ENCODE measurements at places on chromosomes 13 and 19.

DNA sequence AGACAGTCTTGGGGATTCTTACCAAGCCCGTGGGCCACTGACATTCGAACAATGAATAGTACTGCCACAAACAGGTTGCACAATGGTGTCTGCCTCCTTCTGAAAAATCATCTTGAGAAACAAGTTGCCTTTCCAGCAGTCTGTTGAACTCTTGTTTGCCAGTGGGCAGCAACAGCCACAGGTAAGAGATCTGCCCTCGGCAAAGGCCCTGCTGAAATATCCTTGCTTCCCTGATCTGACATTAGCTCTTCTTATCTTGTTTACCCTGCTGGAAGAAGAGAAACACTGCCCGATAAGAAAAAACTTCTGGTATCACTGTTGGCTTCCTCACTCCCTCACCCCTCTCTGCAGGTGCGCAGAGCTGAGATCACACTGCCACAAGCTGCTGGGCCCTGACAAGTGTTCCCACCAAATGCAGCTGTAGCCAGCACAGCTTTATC lies 2.0 kb downstream of the DOCK9 start:
- no peak for DNase-seq

DNA sequence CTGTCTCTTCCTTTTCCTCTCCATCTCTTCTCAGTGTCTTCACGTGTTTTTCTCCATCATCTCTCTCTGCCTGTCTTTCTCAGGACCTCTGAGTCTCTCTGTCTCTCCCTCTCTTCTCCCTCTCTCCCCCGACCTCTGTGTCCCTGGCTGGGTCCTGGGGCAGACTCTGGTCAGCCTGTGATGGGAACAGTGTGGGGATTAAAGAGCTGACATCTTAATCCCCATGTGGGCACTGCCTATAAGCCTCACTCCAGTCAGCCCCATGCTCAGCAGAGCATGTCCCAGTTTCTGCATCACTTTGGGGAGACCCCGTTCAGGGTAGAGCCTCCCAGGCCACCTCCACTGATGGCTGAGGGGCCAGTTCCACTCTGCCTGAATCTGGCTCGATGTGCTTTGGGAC lies 16.2 kb downstream of the EGLN2 start:
- no peak for DNase-seq

GRCh38 chr19:58196901-58197616 lies 14.2 kb downstream of the ZNF274 start:
- DNase-seq: no peak

DNA sequence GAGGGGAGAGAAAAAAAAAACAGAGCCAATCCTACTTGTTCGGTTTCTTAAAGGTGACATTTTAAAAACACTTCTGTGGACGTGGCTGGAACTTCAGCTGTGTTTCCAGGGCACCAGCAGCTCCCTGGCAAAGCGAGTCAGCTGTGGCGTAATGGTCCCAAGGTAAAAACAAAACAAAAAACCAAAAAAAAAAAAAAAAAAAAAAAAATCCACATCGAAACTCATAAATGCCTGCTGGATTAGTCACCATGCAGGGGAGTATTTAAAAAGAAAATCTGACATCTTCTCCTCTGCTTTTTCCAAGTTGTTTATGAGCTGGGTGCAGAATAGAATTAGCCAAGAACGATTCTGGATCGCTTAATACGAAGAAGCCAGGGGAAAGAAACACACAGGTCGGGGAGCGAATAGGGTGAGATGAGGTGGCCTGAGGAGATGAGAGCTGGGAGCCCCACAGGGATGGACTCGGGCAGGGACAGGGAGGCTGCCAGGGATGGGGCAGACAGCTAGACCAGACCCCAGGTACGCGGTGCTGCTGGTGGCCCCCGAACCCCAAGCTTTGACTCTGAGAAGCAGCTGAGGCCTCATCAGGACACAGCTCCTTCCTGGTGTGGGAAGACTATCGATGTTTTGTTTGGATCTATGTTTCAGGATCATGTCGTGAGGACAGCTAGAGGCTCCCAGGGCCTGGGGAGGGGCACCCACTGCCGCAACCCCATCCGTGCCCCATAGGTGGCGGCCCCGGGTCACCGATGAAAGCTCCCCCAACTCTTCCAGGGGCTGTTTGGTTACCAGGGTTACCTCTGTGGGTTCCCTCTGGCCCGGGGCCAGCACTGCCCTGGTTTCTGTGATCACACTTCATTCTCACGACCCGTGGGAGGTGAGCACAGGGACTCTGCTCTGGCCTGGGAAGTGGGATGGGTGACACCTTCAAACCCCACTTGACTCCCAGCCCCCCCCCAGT lies 3.1 kb upstream of the CTXN1 start:
- DNase-seq: peak; percentile 41

GRCh38 chr13:96785986-96786385 lies 208.3 kb downstream of the OXGR1 start:
- no peak for DNase-seq

DNA sequence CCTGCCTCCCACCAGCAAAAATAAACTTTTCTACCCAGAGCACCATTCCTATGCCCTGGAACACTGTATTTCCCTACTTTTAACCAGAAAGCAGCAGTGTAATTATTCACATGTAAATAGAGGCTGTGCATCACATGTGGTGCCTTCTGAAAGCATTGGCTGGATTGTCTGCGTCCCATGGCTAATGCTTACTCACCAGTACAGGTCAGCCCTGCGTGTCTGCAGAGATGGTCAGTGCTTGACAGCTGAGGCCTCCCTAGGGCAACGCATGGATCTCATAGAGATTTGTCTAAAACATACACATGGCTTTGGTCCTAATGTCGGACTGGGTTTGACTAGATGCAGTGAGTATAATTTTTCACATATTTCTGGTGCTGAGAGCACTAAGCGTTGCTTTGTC lies 64.2 kb downstream of the DPY19L3 start:
- no peak for DNase-seq

DNA sequence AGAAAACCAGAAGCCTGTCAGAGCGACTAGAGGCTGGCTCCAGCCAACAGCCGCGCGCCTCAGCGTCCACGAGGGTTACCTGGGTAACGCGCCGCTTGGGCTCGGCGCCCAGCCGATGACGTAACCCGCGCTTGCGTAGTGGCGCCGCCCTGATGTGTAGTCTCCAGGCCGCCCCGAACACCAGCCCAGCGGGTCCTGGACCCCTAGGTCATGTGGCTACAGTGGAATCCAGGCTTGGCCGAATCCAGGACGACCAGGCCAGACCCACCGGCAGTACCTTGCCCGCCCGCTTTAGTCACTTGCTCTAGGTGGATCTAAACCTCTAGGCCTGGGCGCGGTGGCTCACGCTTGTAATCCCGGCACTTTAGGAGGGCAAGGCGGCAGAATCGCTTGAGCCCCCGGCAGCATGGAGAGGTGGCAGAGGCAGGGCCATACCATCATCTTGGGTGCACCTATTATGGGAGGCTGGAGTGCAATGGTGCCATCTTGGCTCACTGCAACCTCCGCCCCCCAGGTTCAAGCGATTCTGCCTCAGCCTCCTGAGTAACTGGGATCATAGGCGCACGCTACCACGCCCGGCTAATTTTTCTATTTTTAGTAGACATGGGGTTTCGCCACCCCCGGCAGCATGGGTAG lies 7.2 kb upstream of the ZNF606 start:
- peak; percentile 30 for DNase-seq

- DNase-seq: no peak
Observed at GRCh38 chr13:48333976-48334375, 30.4 kb downstream of the RB1 start.

GRCh38 chr13:36259361-36260137 lies 38.1 kb downstream of the CCDC169 start:
- DNase-seq: no peak
